ENCODE measurements at places on chromosomes 1 and 21. TPM values are rescaled to one million over a fixed set of nuclear protein-coding genes. Genes with fewer than 3 reads are reported as not detected.

LCE1C gene
- polyA plus RNA-seq = not detected

RGSL1 gene
- not detected for polyA plus RNA-seq

AGRN gene
- 51.3 TPM for polyA plus RNA-seq

ARHGEF16 gene
- 0.81 TPM for polyA plus RNA-seq

S100PBP gene
- polyA plus RNA-seq = 23.7 TPM

OR2T33 gene
- not detected for polyA plus RNA-seq

MSH4 gene
- 0.67 TPM for polyA plus RNA-seq

TMEM201 gene
- polyA plus RNA-seq = 20.3 TPM

BATF3 gene
- 2.2 TPM for polyA plus RNA-seq

SPRR2F gene
- polyA plus RNA-seq = not detected

MARCKSL1 gene
- 173 TPM for polyA plus RNA-seq

OR10J1 gene
- not detected for polyA plus RNA-seq

- DNase-seq = no peak
Measured at GRCh38 chr1:201376464-201377374, 761 bp downstream of the TNNT2 start.

DNA sequence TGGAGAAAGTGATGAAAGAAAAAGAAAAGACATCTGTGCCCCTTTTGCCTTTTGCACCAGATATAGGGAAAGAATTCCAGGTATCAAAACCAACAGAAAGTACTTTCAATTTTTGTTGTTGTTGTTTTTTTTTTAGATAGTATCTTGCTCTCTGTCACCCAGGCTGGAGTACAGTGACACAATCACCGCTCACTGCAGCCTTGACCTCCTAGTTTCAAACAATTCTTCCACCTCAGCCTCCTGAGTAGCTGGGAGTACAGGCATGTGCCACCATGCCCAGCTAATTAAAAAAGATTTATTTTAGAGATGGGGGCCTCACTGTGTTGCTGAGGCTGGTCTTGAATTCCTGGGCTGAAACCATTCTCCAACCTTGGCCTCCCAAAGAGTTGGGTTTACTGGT, 31.3 kb upstream of the IVNS1ABP start:
- DNase-seq = no peak

DNA sequence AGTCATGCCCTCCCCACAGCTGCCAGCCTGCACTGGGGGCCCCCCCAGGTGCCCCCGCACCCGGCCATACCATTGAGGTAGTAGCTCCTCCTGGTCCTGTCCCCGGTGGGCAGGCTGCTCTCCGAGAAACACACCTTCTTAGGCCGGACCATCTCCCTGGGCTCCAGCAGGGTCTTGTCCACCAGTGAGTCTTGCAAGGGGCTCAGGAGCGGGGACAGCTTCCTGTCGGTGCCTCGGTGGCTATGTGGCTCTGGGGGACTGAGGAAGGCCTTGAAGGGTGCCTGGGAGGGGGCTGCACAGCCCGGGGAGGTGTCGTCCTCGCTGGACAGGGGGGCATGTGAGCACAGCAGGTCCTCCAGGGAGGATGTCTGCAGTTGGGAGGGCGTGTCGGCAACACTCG, 12.9 kb upstream of the FTCD start:
- DNase-seq = no peak

- no peak for DNase-seq
Measured at GRCh38 chr1:203075236-203076030, 10.4 kb downstream of the MYOG start.

GRCh38 chr21:40635391-40635790, 211.6 kb downstream of the DSCAM start:
- no peak for DNase-seq

DNA sequence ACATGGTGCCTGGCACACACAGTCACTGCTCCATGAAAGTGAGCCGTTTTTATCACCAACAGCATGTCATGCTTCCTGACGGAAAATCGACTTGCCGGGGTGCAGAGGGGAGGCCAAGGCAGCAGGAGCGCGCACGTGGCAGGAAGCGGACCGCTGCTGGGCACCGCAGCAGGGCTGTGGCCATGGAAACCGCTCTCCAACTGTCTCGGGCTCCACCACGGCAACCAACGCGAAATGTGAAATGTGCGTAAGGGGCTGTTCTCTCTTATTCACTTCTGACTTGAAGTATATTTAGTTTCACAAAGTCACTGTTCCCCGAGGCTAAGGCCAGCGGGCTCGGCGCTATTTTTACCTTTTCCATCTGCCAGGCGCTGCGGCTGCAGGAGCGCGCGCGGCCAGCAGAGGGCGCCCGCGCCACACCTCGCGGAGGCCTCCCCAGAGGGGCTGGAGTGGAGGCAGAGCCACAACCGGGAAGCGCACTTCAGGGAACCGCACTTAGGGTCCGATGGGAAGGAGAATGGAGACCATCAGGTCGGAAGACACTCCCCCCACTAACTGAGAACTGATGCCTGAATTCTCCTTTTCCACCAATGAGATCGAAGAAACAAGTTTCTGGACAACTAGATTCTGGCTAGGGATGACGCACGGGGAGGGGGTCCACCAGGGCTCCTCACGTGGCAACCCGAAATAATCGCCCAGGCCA, 19.7 kb downstream of the RCC2 start:
- peak; percentile 66 for DNase-seq

DNA sequence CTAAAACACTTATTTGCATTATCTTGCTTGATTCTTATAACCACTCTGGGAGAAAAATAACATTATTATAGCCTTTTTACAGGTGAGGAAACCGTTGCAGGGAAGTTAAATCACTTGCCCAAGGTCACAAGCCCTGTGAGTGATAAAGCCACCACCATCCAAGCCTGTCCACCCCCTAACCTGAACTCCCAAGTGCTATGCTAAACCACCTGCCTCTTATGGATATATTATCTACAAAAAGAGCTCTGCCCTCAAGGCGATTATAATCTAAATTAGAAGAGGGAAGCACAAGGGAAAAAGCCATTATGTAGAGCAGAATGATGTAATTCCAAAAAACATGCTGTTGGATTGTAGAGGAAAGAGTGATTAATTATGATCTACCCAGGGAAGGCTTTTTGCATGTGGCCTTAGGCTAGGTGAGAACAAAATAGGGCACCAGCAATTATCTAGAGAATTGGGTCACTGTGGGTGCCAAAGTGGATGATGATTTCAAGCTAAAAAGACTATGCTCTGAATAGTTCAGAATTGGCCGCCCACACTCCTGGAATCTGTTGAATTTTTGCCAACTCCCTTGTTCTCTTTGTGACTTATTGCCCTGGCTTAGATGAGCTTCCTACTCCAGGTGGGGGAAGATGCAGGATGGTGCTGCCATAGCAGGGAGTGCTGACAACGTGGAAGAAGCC, 205.3 kb downstream of the FGGY start:
- DNase-seq = no peak

DNA sequence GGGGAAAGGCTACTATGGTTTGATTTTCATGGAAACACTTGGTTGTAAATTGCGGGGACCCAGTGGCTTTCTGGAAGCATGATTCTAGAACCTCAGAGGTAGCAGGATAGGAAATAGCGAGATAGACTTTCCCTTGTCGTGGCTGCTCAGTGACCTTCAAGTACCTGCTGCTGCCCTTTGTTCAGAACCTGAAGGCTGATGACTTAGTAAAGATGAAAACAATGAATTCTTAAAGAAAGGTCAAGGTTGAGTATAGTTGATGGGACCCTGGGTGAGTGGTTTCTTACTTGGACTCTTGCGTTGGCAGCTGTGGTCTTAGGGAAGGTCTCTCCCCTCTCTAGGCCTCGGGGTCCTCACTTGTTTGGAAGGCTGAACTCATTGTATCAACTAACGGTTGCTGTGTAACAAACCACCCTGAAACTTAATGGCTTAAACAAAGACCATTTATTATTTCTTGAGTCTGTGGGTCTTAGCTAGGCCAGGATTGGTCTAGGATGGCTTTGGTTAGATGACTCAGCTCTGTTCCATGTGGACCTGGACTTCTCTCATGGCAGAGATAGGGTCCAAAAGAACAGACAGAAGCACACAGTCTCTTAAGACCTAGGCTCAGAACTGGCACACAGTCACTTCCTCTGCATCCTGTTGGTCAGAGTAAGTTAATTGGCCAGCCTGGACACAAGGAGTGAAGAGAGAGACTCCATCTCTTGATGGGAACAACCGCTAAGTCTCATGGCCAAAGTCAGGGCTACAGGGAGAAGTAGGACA, 89.2 kb upstream of the SELENON start:
- DNase-seq = no peak

GRCh38 chr1:45635211-45635610, 11.4 kb upstream of the CCDC17 start:
- DNase-seq = no peak

GRCh38 chr1:233667741-233668140, 53.8 kb downstream of the KCNK1 start:
- peak; percentile 11 for DNase-seq

DNA sequence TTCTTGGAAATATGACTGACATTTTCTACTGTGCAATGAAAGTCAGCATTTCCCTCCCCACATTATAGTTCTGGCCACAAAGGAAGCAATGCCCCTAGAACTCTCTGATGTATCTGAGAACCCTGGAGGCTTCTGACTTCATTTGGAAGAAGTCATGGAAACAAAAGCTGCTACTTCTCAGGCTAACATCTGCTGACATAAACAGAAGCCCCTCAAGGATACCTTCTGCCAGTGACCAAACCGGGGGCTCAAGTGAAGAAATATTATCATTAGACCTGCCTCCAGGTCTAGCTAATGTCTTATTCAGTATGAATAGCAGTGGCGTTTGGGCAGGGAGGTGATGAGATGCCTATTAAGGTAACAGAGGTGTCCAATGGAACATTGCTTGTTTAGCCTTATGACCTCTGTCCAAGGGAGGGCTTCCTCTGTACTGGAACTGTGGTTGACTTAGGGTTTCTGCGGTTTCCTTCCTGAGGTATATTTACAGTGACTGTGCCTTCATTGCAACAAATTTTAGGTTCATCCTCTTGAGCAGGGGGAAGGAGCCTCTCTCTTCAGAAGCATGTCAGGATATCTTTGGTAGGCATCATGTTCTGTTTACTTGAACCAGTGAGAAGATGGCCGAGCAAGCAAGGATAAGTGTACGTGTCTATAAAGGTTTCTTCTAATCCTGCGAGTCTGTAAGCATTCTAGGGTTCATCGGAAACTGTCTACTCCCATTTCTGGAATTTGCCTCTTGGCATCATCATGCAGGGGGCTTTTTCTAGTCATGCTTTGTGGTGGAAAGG, 161.7 kb downstream of the PBX1 start:
- no peak for DNase-seq

DNA sequence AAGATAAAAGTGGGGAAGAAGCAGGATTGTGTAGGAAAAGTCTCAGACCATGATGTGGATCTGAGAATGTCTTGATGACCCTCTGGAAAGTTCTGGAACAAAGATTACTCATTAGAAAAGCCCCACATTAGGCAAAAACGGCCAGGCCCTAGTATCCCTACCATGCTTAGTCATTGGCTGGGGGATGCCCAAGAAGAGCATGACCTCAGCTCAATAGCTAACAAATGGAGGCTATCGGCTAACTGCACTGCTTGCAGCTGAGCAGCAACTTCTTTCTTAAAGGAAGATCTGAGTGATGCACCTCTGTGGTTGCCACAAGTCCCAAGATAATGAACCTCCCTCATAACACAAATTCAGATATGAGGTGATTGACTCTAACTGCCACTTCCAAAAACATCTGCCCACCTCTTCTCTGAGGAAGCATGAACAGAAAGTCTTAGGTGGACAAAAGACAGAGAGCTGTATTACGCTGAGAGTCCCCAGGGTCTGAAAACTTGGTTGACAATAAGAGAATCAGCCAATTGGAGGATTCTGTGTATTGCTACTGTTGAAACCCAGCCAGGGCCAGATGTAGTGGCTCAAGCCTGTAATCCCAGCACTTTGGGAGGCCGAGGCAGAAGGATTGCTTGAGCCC, 64.6 kb upstream of the AK4 start:
- DNase-seq = no peak

DNA sequence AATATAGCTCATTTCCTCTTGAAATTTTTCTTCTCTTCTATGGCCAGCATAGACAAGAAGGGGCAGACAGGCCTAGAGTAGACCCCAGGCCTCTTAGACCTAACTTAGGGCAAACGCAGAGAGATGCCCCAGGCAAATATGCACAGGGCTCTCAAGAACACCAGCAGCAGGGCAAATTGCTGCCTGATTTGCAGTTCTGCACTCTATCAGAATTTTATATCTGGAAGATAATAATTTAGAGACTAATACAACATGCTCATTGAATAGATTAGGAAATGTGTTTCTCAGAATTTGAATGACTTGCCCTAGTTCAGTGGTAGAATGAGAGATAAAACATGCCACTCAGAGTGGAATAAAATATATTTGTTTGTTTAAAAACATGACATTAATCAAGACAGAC, 200.4 kb upstream of the ADGRL2 start:
- DNase-seq = no peak

DNA sequence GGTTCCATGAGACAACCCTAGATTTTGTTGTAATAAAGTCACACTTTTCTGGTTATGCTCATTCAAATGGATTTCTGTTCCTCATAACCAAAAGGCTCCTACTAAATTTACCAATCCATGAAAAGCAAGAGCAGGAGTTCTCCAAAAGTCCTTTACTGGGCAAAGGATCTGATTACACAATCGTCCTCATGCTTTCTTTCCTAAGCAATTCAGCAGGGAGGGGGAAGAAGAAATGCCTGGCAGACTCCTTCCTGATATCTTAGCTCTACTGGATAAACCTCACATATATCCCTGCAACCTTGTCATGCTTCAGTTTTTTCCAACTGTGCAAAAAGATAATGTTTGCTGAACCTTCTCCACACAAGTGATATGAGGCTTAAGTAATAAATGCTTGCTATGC, 67.6 kb upstream of the GUCA2B start:
- DNase-seq = peak; percentile 2

Measured in hindlimb muscle (tissue), 1 donor.